ENCODE measurements at places on chromosomes 3 and 15. TPM values are rescaled to one million over a fixed set of nuclear protein-coding genes. Genes with fewer than 3 reads are reported as not detected.

MITF gene
- total RNA-seq = 22.0 TPM

CP gene
- not detected for total RNA-seq

NANOGP8 gene
- 0.64 TPM for total RNA-seq

PPM1M gene
- 16.3 TPM for total RNA-seq

RRP9 gene
- 67.1 TPM for total RNA-seq

UQCRC1 gene
- total RNA-seq = 282 TPM

C3orf20 gene
- total RNA-seq = not detected

All from A375 (cell line).